Ascending aorta (tissue), 2 donors: ENCODE measurements at places on chromosomes 2 and 18. TPM values are rescaled to one million over a fixed set of nuclear protein-coding genes. Genes with fewer than 3 reads are reported as not detected.

GRCh38 chr2:171711351-171711750 lies 24.1 kb downstream of the DYNC1I2 start:
- no peak for DNase-seq

DNA sequence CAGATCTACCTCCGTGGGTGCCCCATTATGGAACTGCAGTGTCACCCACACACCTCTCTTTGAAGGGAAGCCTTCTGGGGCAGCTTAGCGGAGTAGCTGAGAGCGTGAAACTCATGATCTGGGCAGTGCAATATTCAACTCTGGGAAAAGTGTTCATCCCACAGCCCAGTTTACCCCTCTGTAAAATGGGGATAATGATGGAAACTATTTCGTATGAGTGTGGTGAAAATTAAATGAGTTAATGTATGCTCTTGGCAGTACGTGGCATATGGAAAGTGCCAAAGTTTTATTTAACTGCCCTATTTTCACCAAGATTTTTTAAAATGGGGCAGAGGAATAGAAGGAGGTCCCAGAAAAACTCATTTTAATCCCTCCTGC lies 11.5 kb downstream of the EVX2 start:
- DNase-seq, result no peak

Gene POTEI
- total RNA-seq, result not detected

Gene KANSL1L
- 39.6 TPM for total RNA-seq

Gene CYBRD1
- 222 TPM for total RNA-seq

Gene ELAC1
- not detected for total RNA-seq

Gene PDCD1
- not detected for total RNA-seq
